Caco-2 (cell line): ENCODE measurements at places on chromosomes 3 and 15. TPM values are rescaled to one million over a fixed set of nuclear protein-coding genes. Genes with fewer than 3 reads are reported as not detected.

DNA sequence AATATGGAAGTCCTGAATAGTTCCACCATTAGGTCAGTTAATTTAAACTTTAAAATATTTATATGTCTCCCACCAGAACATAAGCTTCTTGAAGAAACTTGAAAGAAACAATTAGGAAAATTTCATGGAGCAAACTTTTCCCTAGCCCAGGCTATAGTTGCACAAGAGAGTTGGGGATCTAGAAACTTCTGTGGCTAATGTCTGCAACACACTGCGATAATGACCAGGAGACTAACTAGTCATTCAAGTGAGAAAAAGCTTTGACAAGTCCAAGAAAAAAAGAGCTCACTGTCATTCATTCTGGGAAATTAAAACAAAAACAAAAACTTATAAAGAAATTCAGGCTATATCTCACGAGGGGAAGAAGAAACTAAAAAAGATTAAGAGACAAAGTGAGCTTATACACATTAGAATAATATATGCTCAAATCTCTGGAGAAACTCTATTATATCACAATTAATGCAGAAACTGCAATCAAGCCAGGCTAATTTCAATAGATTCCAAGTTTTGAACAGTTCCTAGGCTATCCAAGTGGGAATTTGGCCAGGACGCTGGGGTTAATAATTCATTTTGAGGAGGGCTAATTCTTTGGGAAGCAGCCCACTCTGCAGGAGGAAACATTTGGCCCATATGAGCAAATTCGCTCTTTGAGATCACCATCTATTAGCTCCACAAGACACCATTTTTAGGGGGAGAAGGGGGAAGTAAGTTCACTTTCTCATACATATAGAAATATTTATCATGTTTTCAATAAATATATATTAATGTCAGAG is 134.6 kb downstream of the MEIS2 start:
- no peak for DNase-seq

Gene SPINK8
- not detected in 2 replicates for total RNA-seq

- DNase-seq: no peak
Measured at GRCh38 chr3:57029924-57030323, 30.5 kb upstream of the SPATA12 start.

Gene PP2D1
- not detected in 2 replicates for total RNA-seq

Gene GOLGA8O
- not detected in 2 replicates for total RNA-seq

DNA sequence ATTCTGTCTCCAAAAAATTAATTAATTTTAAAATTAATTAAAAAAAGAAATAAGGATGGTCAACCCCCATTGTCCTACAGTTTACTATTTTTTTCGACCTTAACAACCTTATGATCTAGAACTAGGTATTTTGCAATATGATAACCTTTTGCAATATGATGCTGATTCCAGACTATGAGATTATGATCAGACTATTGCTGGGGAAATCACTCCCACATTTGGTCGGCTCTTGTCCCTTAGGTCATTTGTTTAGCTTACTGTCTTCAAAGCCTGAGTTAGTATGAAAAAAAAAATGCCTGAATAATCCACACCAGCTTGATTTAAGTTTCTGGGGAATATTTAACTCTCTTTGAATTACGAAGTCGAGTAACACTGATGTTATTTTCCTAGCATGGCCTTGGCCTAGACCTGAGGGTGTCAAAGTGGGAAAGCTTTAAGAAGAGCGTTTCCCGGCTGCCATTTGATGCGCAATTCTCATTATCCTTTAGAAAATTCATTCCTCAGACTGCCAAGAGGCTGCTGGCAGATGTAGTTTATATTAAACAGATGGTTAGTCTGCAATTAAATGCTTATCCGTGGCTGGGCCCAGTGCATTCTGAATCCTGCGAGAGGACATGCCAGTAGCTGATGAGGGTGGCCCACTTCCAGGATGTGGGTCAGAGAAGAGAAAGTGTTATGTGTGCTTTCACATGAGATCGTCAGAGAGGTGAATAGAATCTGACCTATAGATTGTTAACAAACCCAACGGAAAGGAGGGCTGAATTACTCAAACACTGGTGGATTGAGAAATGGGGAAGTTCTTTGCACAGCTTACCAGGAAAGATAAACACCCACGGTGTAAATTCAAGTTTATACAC is 496.0 kb upstream of the THBS1 start:
- DNase-seq: no peak
